ENCODE measurements at places on chromosomes 7 and 10. TPM values are rescaled to one million over a fixed set of nuclear protein-coding genes. Genes with fewer than 3 reads are reported as not detected.

GRCh38 chr7:34928560-34928959, 108.7 kb downstream of the DPY19L1 start:
- H3K4me3 ChIP-seq, result no peak overlapping the region
- no peak for DNase-seq
- H3K36me3 ChIP-seq, result no peaks in the 10 kb centered on the region
- no peak overlapping the region for H3K27ac ChIP-seq

GRCh38 chr7:78125884-78126283, 327.3 kb downstream of the PHTF2 start:
- H3K4me3 ChIP-seq, result no peak overlapping the region
- H3K27ac ChIP-seq, result no peak overlapping the region
- no peak for DNase-seq
- no peaks in the 10 kb centered on the region for H3K36me3 ChIP-seq
- no peaks in the 10 kb centered on the region for H3K4me1 ChIP-seq
- H3K27me3 ChIP-seq, result no peaks in the 10 kb centered on the region

DNA sequence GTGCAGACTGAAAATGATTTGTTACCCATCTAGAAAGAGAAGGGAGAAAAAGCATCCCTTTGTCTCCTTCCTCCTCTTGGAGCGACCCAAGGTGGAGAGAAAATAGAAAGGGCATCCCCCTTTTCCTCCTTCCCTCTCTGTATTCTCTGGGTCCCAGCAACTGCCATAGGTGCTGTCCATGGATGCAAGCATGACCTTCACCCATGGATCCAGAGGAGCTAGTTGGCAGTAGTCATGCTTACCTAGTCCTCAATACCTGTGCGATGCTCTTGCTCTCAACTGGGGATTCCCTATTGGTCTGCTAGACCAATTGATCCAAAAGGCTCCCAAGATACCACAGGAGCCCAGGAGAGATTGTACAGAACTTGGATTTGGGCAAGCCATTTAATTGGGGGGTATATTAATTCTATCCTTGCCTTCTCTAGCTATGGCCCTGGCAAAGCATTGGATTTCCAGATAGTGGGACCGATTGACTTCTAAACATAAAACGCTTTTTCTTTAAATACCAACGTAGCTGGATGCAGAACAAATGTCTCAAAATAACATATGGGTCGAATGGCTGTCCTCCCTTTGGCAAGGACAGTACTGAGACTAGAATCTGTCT, 547.8 kb upstream of the IGFBP3 start:
- H3K4me1 ChIP-seq, result no peaks in the 10 kb centered on the region
- H3K4me3 ChIP-seq, result no peak overlapping the region
- DNase-seq, result no peak
- no peaks in the 10 kb centered on the region for H3K36me3 ChIP-seq

GRCh38 chr10:77220150-77220549, 417.5 kb downstream of the KCNMA1 start:
- no peak for DNase-seq
- H3K27me3 ChIP-seq, result no peaks in the 10 kb centered on the region
- H3K4me3 ChIP-seq, result no peak overlapping the region
- H3K36me3 ChIP-seq, result no peaks in the 10 kb centered on the region

DNA sequence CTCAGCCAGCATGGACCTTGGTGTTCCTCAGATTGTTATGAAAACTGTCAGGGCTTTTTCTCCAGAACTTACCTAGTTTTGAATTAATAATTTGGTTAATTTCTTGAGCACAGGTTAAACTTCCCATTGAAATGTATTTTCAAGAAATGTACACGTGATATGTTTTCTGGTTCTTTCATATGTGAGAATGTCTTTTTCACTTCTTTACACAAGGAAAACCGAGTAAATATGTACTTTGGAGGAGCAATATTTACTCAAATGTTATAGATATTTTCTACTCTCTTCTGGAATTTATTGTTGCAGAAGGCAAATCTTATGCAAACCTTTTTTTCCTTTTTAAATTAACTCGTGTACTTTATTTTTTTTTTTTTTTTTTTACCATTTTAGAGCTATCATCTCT, 134.3 kb downstream of the AHR start:
- H3K4me1 ChIP-seq, result no peaks in the 10 kb centered on the region
- no peaks in the 10 kb centered on the region for H3K36me3 ChIP-seq
- DNase-seq, result no peak
- H3K4me3 ChIP-seq, result no peak overlapping the region

DNA sequence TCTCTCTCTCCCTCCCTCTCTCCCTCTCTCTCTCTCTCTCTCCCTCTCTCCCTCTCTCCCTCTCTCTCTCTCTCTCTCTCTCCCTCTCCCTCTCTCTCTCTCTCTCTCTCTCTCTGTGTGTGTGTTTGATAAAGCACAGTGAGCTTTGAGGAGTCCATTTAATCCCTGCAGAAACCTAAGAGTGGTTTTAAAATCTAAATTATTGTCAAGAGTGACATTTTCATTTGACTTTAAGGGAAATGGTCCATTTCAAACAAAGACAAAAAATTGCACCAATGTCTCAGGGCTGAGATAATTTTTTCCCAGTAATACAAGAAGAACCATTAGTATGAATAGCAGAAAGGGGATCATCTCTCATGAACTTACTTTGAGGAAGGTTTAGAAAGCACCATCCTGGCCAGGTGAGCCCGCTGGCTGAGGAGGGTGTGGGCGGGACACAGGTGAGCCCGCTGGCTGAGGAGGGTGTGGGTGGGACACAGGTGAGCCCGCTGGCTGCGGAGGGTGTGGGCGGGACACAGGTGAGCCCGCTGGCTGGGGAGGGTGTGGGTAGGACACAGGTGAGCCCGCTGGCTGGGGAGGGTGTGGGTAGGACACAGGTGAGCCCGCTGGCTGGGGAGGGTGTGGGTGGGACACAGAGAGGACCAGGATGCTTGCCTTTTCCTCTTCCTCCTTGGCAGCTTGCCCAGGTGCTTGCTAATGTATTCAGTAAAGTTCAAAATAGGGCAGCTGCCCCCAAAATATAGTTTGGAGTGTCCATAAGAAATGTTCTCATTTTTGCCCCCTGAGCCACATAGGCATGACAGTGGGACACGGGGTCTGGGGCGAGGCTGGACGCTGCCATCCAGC, 125.0 kb downstream of the DNAJB6 start:
- H3K27me3 ChIP-seq, result peaks cover 26% of the 10 kb centered on the region
- H3K36me3 ChIP-seq, result no peaks in the 10 kb centered on the region
- no peak for DNase-seq
- H3K27ac ChIP-seq, result no peak overlapping the region
- H3K4me3 ChIP-seq, result no peak overlapping the region
- H3K4me1 ChIP-seq, result peaks cover 3% of the 10 kb centered on the region

DNA sequence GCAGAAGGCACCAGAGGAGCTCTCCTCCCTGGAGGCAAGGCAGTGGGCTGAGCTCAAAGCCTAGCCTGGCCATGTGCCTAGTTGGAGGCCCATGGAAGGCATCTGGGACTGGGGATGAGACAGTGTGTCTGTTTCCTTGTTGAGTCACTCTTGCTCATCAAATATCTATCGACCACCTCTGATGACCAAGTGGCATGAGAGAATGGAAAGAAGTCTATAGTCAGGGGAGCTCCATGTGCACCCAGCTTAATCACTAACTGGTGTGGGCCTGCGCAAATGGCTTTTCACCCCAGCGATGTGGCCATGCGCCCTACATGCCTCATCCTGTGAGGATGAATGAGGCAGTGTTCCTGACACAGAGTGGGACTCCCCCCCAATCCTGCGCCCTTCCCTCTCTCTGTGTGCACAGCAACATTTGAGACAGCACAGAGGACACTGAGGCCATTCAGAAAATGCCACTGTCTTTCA, 229.9 kb downstream of the RPS24 start:
- H3K27me3 ChIP-seq, result no peaks in the 10 kb centered on the region
- no peak overlapping the region for H3K4me3 ChIP-seq
- no peaks in the 10 kb centered on the region for H3K4me1 ChIP-seq
- no peak for DNase-seq

DNA sequence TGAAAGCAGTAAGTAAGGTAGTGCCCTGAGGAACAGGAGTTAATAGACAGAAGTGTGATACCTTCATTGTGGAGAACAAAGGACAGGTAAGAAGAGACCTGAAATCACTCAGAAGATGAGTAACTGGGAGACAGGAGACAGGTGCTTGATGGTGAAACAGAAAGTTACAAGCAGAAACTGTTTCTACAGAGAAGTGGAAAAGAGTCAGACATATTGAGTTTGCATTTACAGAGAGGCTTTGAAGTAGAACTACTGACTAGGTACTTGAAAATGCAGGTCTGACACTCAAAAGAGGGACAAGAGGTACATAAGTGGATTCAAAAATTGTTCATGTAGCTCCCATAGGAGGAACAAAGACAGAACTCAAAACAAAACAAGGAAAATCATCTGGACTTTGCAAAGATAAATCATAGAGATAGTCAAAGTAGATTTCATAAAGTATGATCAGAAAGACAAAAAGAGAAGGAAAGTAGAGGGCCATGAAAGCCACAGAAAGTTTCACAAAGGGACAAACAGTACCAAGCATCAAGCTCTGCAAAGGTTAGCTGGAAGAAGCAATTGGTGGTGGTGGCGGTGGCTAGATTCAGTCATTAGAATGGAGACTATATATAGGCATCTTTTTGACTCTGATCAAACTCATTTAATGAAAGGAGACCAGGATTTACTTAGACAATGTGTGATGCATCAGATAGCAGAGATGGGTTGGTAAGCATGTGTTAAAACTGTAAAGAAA, 198.4 kb downstream of the PCLO start:
- H3K4me3 ChIP-seq, result no peak overlapping the region
- H3K36me3 ChIP-seq, result no peaks in the 10 kb centered on the region
- no peaks in the 10 kb centered on the region for H3K4me1 ChIP-seq
- DNase-seq, result no peak

- no peak for DNase-seq
- H3K27ac ChIP-seq, result no peak overlapping the region
- H3K4me3 ChIP-seq, result no peak overlapping the region
Measured at GRCh38 chr10:123837756-123838155, 53.9 kb downstream of the CPXM2 start.

DNA sequence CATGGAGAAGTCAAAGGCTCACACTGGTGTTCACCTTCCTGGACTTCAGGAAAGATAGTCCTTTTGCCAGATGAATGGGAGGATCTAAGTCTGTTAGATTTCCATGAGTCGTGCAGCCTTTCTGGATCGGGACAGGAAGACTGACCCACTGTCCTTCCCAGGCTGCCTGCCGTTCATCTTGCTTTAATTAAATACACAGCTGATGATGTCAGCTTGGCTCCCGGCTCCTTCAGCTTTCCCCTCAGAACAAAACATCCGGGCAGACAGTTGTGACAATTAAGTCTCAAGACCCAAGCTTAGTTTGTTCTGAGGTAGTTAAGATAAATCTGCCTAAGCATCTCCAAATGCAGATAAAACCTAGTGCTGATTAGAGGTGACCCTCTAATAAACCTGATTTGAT, 58.6 kb downstream of the AUTS2 start:
- no peak overlapping the region for H3K4me3 ChIP-seq
- no peak overlapping the region for H3K27ac ChIP-seq
- no peaks in the 10 kb centered on the region for H3K4me1 ChIP-seq
- no peaks in the 10 kb centered on the region for H3K27me3 ChIP-seq
- DNase-seq, result no peak

GRCh38 chr7:78279032-78279431, 480.5 kb downstream of the PHTF2 start:
- H3K36me3 ChIP-seq, result no peaks in the 10 kb centered on the region
- no peak overlapping the region for H3K4me3 ChIP-seq
- DNase-seq, result no peak
- peaks cover 7% of the 10 kb centered on the region for H3K27me3 ChIP-seq

DNA sequence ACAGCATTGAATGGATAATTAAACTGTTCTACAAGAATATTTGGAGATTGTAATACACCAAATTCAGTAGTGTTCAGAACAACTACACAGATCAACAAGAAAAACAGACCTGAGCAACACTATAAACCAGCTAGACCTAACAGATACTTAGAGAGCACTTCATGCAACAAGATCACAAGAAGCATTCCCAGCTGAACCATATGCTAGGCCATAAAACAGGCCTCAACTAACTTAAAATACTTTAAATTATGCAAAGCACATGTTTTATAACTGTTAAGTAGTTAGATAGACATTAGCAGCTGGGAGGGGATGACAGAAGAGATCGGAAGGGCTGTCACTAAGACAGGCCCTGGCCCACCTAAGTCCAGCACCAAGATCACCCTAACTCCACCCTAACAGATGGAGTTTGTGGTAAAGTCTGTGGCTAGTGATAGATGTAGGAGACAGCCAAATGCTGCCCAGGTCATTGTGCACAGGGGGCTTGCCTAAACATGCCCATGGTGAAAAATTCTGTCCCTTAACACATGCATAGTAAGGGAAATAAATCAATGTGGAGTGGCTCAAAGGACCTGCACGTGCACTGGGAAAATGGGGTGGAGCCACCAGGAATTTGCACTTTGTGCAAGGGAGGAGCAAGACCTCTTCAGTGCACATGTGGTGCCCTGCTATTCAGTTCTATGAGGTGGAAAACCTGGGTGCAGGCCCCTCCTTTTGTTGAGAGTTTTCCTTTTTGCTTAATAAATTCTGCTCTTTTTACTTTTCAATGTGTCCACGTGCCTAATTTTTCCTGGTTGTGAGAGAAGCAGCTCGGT, 567.8 kb upstream of the NRG3 start:
- no peak overlapping the region for H3K27ac ChIP-seq
- no peaks in the 10 kb centered on the region for H3K36me3 ChIP-seq
- no peak for DNase-seq
- no peaks in the 10 kb centered on the region for H3K27me3 ChIP-seq
- no peaks in the 10 kb centered on the region for H3K4me1 ChIP-seq
- H3K4me3 ChIP-seq, result no peak overlapping the region

DNA sequence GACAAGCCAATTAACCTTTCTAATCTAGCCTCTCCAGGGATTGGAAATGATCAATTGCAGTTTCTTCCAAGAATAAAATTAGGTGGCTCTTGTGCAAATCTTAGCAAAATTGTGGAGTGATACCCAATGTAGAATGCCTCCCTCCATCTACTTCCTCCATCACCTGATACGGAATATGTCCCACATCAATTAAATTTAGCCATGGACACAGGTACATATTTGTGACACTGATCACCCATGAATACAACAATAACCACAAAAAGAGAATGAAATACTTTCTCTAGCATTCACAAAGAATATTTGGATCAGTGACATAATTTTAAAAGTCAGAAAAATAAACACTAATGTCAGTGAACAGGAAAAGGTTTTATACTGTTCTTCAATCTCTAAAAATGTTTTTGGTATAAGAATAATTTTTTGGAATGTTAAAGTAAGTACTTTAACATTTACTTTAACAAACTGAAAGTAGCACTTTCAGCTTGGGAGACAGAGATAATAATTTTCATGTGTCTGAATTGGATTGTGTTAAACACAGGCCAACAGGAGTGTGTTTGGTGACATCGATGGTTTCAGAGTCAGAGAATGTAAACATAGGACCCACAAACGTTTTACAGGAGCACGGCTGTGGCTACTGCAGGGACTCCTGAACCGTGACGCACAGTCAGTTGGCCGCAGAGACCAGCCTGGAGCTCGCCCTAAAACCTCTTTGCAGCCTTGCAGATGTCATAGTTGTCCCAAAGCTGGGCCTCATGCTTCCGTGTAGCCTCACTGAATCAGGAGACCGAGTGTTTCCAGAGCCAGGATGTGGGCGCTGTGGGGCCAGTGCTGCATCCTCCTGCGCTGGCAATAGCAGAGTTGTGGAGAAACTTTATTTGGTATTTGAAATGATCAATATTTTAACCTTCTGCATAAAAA, 7.2 kb downstream of the RBM20 start:
- no peak overlapping the region for H3K27ac ChIP-seq
- DNase-seq, result no peak
- no peak overlapping the region for H3K4me3 ChIP-seq
- peaks cover 3% of the 10 kb centered on the region for H3K4me1 ChIP-seq

- no peaks in the 10 kb centered on the region for H3K36me3 ChIP-seq
- H3K4me3 ChIP-seq, result no peak overlapping the region
- H3K27ac ChIP-seq, result no peak overlapping the region
Measured at GRCh38 chr7:111605246-111605645, 43.0 kb upstream of the IMMP2L start.

Gene DNAJC12
- 0.28 TPM for total RNA-seq

Gene NUDT1
- 29.7 TPM for total RNA-seq

Gene NANOS1
- 0.08 TPM for total RNA-seq

Gene HSPA12A
- 0.53 TPM for total RNA-seq

Gene COG5
- total RNA-seq, result 55.4 TPM
